COLO829 (cell line): ENCODE measurements at places on chromosomes 7 and 10.

GRCh38 chr10:21495002-21495751 is 30.3 kb downstream of the SKIDA1 start:
- no peak for DNase-seq

DNA sequence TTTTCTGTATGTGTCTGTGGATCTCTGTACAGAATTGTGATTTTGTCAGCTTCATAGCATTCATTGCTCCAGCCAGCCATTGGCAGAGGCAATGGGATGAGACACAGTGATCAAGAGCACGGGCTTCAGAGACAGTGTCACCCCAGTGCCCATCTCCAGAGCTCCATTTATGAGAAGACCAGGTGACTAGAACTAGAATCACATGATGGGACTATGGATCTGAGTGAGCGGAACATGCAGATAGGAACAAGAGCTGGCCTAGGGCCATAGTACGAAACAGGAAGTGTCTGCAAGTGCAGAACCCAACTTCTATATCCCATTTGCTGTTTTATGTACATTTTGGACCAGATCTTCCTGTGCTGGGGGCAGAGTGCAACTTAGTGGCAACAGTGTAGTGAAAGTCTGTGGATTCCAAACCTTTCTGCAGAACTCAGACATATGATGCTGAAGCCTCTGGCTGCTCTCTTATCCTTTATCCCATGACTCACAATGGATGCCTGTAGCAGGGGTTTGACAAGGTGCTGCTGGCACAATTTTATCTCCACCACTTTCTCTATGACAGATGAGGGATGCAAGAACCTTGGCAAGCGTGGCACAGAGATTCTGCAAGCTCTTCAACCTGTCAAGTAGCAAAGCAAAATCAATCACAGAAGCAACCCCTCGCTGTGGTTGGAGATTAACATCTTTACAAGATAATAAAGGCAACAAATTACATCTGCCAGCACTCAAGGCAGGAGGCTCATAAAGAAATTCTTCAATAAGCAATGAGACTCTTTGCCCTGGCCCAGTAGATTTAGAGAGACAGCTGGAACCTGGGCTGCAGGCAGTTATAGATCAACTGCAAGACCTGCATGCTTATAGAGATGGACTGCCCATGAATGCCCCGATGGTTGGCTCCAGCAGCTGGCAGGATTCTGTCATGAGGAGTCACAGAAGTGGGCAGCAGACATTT is 681.3 kb downstream of the TNS3 start:
- DNase-seq = no peak

- DNase-seq = no peak
These were observed 296.4 kb downstream of the DGKB start for GRCh38 chr7:14606101-14606500.

GRCh38 chr7:139901901-139902300 is 72.8 kb downstream of the TBXAS1 start:
- DNase-seq = no peak

DNA sequence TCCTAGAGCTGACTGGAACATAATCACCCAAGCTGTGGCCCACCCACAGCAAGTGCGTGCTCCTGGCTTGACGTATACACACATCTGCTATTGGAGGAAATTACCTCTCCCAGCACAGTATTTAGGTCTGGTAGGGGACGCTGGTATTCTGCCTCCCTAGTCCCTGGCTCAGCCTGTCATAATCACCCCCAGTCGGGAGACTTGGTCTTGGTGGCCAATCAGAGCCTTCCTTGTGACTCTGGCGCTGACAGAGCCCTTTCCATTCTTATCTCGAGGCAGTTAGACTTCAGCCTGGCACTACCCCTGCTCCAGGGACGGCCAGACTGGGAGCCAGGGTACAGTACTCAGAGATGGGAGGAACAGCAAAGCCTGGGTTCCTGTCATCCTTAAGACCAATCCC is 14.3 kb upstream of the PRKAG2 start:
- no peak for DNase-seq

DNA sequence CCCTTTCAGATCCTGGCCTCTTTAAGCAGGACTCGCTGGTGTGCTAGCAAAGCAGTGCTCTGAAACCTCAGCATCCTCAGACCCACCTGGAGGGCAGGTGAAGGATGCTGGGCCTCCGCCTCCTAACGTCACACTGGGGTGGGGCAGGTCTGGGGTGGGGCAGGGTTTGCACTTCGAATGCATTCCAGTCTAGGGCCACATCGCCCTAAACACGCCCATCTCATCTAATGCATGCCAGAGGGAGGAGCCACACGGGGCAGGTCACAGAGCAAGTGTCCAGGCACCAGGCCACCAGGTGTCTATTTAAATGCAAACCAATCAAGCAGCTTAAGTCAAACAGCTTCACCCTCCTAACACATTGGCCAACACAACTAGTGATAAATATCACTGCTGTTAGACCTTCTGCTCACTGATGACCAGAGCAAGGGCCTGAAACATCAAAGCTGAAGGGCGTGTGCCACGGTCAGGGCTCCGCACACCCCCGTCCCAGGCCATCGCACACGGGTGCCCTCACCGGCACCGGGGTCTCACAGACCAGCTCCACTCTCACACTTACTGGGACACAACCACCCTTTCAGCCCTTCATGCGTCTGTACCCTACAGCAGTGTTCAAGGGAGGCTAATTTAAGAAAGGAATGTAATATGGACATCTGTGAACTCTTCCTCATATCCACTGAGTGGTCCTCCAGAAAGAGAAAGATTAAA is 47.1 kb downstream of the DIP2C start:
- DNase-seq = no peak

- DNase-seq = no peak
These were observed 131.3 kb downstream of the ALOX5 start for GRCh38 chr10:45505311-45505710.

GRCh38 chr7:13236026-13236425 is 548.6 kb downstream of the ARL4A start:
- no peak for DNase-seq

DNA sequence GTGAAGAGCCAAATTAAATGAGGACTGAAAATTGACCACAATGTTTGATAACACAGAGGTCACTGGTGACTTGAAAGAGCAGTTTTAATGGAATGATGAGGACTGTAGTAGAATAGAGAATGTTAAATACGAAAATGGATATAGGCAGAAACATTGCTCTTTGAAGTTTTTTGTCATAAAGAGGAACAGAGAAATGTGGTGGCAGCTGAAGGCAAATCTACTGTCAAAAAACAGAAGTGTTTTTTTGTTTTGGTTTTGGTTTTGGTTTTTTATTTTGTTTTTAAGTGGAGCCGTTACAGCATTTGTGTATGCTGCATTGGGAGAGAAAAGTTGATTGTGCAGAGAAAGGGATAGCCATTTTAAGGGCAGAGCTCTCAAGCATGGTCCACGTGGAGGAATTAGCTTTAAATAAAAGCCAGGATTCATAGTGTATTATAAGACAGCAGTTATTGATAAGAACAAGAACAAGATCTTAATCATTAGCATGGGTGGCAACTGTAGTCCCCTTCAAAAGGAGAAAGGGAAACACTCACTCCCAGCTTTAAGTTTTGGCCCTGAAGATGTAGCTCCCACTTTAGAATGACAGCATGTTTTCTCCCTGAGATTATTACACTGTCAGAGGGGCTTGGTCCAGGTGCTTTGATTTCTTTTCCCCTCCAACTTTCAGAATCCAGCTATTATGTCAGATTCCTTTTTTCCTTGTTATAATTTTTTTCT is 156.7 kb upstream of the BET1 start:
- no peak for DNase-seq

GRCh38 chr7:133827707-133828623 is 299.2 kb upstream of the LRGUK start:
- no peak for DNase-seq

DNA sequence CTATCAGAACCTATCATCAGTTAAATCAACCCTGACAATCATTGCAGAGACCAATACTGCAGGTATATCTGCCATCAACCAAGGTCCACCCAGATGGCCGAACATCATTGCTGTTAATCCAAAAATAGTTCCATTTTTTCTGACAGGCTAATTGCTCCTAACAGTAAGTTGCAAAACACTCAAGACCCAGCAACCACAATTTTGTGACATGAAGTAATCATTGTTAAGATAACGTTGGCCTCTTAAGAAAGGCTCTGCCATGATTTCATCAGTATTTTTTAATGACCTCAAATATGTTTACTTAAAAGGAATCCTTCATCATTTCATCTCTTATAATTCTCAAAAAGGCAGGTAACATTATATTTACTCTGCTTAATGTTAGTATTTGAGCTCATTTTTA is 553.4 kb upstream of the POM121L12 start:
- no peak for DNase-seq

DNA sequence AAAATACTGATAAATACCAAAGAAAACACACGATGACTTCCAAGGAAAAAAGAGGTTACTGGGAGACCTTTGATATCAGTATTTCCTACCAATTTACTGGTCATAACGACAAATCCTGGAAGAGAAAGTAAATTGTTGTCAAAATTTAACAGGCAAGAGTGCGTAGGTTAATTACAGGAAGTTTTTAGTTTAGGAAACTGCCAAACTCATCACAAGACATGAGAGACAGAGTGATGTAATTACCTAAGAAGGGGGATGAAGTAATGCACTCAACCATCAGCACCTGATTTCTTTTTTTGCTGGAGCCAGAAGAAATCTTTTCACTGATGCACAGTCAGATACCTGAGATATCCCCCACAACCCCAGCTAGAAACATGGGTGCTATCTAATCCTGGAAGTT is 16.8 kb downstream of the MACC1 start:
- no peak for DNase-seq

DNA sequence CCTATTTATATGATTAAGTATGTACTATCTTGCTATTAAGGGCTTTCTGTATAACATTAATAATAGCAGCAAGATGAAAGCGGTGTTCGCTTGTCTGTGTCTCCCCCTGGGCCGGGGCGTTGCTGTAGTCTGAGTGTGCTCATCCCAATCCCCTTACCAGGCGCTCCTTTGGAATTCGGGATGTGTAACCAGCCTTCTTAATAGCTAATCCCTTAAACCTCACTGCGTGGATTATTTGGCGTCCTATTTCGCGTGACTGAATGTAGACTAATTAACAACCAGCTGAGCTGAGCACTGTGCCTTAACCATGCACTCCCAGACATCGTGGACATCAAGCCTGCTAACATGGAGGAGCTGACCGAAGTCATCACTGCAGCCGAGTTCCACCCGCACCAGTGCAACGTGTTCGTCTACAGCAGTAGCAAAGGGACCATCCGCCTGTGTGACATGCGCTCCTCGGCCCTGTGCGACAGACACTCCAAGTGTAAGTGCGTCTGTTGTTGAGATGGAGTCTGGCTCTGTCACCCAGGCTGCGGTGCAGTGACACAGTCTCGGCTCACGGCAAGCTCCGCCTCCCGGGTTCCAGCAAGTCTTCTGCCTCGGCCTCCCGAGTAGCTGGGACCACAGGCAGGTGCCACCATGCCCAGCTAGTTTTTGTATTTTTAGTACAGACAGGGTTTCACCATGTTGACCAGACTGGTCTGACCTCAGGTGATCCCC is 36.6 kb downstream of the BNIP3 start:
- no peak for DNase-seq

GRCh38 chr7:371119-371778 is 81.3 kb downstream of the FOXL3 start:
- DNase-seq = peak; percentile 45

GRCh38 chr10:74011017-74011416 is 13.1 kb downstream of the VCL start:
- no peak for DNase-seq

DNA sequence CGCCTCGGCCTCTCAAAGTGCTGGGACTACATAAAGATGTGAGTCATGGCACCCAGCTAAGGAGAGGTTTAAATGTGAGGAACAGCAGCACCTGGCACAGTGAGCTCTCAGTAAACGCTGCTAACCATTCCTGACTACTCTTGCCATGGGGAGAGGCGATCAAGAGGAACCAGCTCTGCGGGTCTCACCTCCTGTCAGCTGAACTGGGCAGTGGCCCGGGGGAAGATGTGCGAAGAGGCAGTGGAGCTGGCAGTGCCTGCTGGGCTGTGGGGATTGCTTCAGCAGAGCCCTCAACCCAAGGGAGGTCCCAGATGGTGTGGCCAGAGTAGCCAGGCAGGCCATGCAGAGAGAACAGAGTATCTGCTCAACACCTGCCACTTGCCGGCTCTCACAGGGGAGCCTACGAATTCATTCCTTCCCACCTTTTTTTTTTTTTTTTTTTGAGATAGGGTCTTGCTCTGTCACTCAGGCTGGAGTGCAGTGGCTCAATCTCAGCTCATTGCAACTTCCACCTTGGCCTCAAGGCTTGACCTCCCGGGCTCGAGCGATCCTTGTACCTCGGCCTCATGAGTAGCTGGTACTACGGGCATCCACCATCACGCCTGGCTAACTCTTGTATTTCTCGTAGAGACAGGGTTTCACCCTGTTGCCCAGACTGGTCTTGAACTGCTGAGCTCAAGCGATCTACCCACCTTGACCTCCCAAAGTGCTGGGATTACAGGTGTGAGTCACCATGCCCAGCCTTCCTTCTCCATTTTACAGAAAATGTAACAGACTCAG is 6.8 kb downstream of the POLM start:
- DNase-seq = no peak

- no peak for DNase-seq
These were observed 55.1 kb upstream of the ZPBP start for GRCh38 chr7:50147951-50148808.

GRCh38 chr7:95433952-95434556 is 774 bp downstream of the PON2 start:
- peak; percentile 44 for DNase-seq

DNA sequence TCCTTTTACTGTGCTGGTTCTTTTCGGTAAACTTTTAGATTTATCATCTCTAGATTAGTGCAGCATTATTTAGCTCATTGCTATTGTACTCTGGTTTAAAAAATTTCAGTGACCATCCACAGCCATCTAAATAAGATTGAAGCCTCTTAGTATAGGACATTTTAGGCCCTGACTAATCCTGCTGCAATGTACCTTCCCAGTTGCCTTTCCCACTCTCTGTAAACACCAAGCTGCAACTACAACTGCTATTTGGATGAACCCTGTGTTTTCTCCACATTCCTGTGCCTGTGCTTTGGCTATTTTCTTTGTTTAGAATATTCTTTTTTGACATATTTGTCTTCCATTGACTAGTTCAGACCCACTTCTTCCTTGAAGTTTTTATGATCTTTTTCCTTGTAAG is 314.6 kb downstream of the AUTS2 start:
- DNase-seq = no peak

GRCh38 chr7:120856621-120857352 is 1.2 kb downstream of the TSPAN12 start:
- DNase-seq = no peak

DNA sequence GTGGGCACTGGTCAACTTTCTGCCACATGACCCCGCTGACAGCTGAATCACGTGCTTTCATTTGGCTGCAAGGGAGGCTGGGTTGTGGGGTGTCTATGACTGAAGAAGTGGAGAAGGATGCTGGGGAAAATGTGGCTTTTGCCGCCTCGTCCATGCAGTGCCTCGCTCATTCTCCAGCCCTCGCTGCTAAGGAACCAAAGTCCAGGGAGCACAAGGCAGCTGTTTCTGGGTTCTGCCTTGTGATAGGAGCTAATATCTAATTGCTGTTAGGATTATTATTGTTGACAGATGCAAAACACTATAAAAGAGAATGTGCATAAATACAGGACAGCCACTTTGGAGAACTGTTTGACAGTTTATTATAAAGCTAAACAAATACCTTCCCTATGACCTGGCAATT is 4.9 kb upstream of the CAMK2B start:
- DNase-seq = no peak

GRCh38 chr10:98423691-98424120 is 8.7 kb upstream of the PYROXD2 start:
- no peak for DNase-seq

- DNase-seq = no peak
These were observed 4.3 kb downstream of the MAP3K8 start for GRCh38 chr10:30438021-30438850.

GRCh38 chr10:3292636-3293035 is 120.1 kb upstream of the PITRM1 start:
- no peak for DNase-seq

GRCh38 chr10:128064108-128064969 is 61.9 kb downstream of the MKI67 start:
- DNase-seq = peak; percentile 18
